ENCODE measurements at places on chromosomes 12 and 14. TPM values are rescaled to one million over a fixed set of nuclear protein-coding genes. Genes with fewer than 3 reads are reported as not detected.
A peak's percentile ranks its signal among the peaks of the same experiment; 100 is the strongest.

DNA sequence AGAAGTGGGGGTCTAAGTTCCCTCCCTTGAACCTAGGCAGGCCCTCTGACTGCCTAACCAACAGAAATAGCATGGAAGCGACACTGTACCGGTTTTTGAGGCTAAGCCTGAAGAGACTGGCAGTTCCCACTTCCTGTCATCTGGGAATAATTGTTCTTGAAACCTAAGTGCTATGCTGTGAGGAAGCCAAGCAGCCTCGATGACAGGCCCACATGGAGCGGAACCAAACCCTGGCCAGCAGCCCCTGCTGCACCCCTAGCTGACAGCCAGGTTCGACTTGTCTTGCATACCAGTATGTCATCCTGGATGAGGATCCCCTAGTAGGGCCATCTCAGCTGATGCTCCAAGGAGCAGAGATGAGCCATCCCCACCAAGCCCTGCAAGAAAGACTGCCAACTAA, 6.4 kb upstream of the GPR68 start:
- H3K4me3 ChIP-seq: peak overlapping the region; percentile 78
- no peaks in the 10 kb centered on the region for H3K27me3 ChIP-seq
- peaks cover 11% of the 10 kb centered on the region for H3K36me3 ChIP-seq
- peaks cover 85% of the 10 kb centered on the region for H3K4me1 ChIP-seq
- H3K27ac ChIP-seq: peak overlapping the region; percentile 88

The LUM gene
- not detected for total RNA-seq

The SLC6A13 gene
- total RNA-seq: 3.3 TPM

- no peaks in the 10 kb centered on the region for H3K27me3 ChIP-seq
- no peak for DNase-seq
- H3K36me3 ChIP-seq: no peaks in the 10 kb centered on the region
- H3K4me1 ChIP-seq: no peaks in the 10 kb centered on the region
Observed at GRCh38 chr12:43281563-43281962, 270.4 kb downstream of the ADAMTS20 start.
